ENCODE measurements at places on chromosomes 5 and 9.
A peak's percentile ranks its signal among the peaks of the same experiment; 100 is the strongest.

GRCh38 chr5:73150876-73151275 lies 22.1 kb upstream of the TMEM174 start:
- DNase-seq: no peak

- DNase-seq: no peak
These were observed 138.6 kb upstream of the RAD23B start for GRCh38 chr9:107144475-107144874.

DNA sequence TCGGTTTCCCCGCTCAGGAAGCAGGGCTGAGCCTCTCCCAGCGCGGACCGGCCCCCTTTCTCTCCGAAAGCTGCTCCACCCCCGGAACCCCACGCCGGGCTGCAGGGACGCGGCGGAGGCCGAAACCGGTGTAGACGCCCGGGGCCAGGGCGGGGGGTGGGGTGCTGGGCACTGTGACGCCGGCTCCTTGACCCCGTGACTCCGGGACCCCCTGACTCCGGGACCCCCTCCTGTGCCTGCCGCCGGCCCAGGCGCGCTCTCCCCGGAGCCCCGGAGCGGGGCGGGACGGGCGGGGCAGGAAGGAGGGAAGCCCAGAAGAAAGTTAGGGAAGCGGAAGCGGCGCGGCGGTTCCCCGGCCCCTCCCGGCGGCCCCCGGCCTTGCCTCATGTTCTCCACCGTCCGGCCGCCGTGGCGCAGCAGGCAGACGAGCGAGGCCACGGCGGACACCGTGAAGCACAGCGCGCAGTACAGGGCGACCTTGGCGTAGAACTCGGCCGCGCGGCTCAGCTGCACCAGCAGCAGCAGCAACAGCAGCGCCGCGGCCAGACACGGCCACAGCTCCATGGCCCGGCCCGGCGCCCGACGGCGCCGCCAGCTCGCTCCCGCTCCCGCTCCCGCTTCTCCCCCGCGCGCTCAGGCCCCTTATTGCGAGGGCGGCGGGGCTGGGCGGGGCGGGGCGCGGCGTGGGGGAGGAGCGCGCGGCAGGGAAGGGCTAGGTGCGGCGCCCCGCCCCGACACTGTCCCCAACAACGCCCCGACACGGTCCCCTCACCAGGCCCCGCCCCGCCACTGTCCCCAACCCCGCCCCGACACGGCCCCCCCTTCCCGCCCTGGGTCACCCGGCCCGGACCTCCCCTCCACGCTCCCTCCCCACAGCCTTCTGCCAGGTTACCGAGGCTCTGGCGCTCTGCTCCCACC lies at the start of gene AGPAT2:
TSS of gene AGPAT2 (minus strand) at position 664 of the 918 bp plus-strand sequence. CDS start at position 564, 100 bp downstream.
- peak; percentile 47 for DNase-seq

- DNase-seq: peak; percentile 67
These were observed 283.2 kb upstream of the CLINT1 start for GRCh38 chr5:158142156-158142555.

DNA sequence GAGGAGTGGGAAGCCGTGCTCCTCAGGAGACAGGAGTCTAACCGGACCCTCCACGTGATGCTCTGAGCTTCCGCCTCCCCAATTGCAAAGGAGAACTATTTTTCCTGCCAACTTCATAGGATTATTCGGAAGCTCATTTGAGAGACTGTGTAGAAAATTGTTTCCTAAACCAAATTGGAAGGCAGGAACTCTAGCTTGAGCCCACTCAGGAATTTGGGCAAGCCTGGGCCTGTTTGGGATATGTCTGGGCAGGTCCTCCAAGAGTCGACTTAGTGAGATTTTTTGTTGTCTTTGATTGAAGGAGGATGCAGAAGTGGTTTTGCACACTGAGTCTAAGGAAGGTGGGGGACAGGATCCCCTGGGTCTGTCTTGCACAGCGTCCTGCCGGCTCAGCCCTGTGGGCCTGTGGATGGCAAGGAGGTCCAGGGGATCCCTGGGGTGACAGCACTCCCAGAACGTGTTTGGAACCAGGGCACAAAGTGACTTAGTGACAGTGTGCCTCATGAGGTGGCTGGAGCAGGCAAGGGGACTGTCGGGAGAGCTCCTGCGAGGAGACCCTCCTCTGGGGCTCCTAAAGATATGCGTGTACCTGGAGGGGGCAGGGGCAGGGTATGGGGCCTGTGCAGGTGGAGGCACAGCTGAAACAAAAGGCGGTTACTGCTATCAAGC lies 283.3 kb downstream of the NSG2 start:
- peak; percentile 52 for DNase-seq

DNA sequence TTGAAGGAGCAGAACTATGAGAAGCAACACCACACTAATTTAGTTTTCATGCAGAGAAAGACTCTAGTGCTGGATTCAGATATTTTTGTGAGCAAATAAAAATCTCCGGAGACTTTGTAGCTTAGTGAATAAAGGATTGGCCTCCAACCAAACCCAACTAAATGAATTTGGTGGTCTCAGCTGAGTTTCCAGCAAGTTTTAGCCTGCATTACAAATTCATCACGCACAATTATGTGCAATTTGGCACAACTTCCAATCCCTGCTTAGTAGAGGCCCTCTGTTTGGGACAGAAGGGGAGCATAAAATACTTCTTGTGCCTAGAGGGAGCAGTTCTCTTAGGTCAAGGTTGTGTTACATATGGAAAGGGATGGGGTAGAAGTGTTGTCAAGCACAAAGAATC lies 112.3 kb upstream of the ADAMTSL1 start:
- no peak for DNase-seq

DNA sequence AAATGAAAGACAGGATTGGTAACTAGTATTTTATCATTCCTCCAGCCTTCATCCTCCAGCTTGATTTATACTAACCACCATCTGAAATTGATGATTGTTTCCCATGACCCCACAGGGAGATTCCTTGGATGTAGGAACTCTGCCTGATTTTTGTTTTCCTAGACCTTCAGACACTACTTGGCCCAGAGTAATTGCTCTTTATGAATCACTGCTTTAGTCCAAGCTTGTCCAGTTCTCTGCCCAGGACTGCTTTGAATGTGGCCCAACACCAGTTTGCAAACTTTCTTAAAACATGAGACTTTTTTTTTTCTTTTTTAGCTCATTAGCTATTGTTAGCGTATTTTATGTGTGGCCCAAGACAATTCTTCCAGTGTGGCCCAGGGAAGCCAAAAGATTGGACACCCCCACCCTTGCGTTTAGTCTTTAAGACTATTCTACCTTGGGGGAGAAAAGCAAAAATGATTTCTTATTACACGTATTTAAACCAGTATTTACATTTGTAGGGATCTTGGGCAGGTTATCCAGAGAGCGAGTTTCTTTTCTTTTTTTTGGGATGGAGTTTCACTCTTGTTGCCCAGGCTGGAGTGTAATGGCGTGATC lies 18.4 kb downstream of the BASP1 start:
- peak; percentile 60 for DNase-seq

- DNase-seq: no peak
These were observed 9.3 kb upstream of the NRARP start for GRCh38 chr9:137311171-137311985.

DNA sequence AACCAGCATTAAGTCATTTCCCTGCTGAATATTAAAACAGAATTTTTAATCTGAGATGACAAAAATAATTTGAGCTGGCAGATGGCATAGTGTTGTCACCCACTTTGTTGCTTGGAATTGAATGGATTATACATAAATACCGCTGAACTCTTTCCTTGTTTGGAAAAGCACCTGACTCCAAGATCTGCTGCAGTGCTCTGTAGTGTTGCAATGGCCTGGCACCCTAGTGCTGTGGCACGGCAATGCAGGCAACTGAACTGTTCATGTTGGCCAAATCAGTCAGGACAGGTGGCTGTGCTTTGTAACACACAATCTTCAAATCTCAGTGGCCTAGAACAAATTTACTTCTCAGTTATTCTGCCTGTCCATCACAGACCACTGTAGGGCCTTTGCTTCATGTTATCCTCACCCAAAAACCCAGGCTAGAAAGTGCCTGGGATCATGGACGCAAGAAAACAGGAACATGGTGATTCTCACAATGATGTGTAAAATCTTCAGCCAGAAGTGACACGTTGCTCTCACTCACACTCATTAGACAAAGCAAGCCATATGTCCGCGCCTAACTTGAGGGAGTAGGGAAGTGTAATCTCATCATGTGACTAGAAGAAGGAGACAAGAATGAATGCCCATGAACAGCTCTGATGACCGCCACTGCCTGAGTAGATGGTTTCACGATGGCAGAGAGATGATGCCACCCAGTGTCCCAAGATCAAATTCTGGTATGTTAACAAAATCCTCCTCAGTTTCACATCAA lies 191.9 kb upstream of the PUM3 start:
- DNase-seq: no peak

DNA sequence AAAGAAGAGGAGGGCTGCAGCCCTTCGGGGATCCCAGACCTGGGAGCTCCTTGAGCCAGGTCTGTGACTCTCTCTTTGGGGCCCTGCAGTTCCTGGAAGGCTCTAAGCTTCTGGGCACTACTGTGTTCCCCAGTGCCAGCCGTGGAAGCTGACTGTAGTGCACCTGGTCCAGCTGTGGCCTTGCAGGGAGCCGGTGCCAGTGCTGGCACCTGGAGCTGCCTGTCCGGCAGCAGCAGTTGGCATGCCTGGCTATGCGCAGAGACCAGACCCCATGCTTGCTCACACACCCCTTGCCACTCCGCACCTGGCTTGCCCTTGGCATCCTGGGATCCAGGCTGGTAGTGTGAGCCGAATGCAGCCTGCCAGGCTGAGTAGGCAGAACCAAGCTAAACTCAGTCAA lies 91.0 kb upstream of the PUM3 start:
- no peak for DNase-seq

GRCh38 chr5:59732301-59732700 lies 161.2 kb downstream of the PDE4D start:
- DNase-seq: no peak

GRCh38 chr5:20833081-20833627 lies 845.2 kb upstream of the CDH18 start:
- no peak for DNase-seq

GRCh38 chr5:94711785-94712184 lies 93.3 kb downstream of the SLF1 start:
- no peak for DNase-seq

DNA sequence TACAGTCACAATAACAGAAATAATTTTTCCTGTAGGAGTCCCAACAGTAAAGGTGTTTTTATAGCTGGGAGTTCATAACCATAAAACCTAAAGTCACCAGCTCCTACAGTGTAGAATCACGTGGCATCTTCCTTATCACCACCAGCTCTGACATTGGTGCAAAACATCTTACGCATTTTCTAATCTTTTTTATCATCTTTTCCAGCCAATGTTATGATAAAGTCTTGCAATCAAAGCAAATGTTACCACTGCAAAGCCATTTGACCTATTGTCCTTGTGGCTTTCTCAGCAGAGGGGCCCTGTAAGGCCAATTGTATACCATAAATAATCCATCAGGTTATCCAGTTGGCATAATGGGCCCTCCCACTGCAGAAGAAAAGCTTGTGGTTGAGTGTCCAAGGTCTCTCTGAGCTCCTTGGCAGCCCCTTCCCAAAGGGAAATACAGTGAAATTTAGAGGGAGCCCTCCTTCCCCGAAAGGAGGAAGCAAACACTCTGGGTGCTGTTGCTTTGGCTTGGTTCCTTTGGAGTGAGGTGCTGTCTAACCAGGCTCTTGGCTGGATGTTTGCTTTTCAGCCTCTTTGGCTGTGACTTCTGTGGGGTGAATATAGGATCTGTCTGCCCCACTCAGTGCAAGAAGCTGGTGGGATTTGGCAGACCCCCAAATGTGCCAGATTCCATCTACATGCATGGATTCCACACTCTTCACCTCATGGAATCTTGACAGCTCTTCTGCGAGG lies 29.3 kb upstream of the CPEB4 start:
- no peak for DNase-seq

DNA sequence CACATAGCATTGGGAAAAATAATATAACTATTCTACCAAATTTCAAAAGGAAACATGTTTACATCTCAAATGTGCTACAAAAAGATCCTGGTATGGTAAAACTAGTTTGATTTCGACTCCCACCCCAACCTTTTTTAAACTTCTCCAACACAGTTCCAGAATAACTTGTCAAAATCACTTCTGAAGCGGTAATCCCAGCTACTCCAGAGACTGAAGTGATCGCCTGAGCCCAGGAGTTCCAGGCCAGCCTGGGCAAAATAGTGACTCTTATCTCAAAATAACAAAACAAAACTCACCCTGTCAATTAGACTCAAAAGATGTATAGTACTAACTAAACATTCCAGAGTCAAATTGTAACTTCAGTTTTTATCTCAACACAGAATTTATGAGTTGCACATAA lies 71.3 kb upstream of the RNF38 start:
- no peak for DNase-seq

- no peak for DNase-seq
These were observed 128.1 kb downstream of the GIN1 start for GRCh38 chr5:102991802-102992201.

DNA sequence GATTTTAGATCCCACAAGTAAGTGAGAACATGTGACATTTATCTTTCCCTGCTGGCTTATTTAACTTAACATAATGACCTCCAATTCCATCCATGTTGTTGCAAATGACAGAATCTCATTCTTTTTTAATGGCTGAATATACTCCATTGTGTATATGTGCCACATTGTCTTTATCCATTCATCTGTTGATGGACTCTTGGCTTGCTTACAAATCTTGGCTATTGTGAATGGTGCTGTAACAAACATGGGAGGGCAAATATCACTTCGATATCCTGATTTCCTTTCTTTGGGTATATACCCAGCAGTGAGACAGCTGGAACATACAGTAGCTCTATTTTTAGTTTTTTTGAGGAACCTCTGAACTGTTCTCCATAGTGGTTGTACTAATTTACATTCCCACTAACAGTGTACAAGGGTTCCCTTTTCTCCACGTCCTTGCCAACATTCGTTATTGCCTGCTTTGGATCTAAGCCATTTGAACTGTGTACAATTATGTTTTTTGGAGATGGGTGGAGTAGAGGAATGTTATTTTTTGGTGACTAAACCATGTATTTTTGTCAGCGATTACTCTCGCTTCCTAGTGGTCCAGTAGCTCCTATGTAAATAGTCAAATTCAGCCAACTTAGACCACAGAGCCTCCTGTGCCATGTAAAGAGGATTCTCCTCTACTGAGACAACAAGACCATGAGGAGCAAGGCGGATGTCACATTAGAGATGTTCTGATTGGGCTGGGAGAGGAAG lies 60.6 kb downstream of the TNFSF15 start:
- peak; percentile 82 for DNase-seq

DNA sequence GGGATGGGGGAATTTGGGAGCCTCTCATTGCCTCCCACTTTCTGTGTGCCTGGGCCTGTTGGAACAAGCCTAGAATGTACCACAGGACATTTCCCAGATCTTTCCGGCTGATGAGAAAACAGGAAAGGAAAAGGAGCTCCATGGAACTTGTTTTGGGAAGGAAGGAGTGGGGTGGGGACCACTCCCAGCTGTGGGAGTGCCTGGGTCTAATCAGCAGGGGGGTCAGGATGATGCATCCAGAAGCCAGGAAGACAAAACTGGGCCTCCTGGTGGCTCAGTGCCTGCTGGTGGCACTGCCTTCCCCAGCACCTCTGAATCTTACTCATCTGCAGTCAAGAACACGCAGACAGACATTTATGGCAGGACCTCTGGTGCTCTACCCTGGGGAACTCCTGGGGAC lies 2.8 kb downstream of the SMIM33 start:
- DNase-seq: no peak

GRCh38 chr9:3180696-3181048 lies 336.8 kb upstream of the PUM3 start:
- no peak for DNase-seq

Measured in AG10803 (cell line).